ENCODE measurements at places on chromosomes 4 and X.

DNA sequence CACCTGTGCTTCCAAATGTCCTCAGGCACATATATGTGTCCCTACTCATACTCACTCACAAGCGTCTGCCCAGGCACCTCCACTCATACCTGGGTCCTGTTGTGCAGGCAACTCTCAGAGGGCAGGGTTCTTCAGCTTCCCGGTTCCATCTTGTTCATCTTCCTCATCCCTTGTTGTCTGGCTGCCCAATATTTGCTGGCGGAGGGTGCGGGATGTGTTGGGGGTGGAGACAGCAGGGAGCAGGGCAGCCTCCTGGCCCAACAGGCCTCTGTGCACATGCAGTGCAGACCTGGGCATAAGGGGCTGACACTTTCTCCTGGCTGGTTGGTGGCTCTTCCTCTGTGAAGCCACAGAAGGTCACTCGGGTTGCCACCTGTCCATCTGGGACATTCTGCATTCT is 32.1 kb downstream of the NBDY start:
- DNase-seq = no peak

- DNase-seq = no peak
These were observed 338.9 kb downstream of the HNRNPD start for GRCh38 chr4:82034878-82035277.

DNA sequence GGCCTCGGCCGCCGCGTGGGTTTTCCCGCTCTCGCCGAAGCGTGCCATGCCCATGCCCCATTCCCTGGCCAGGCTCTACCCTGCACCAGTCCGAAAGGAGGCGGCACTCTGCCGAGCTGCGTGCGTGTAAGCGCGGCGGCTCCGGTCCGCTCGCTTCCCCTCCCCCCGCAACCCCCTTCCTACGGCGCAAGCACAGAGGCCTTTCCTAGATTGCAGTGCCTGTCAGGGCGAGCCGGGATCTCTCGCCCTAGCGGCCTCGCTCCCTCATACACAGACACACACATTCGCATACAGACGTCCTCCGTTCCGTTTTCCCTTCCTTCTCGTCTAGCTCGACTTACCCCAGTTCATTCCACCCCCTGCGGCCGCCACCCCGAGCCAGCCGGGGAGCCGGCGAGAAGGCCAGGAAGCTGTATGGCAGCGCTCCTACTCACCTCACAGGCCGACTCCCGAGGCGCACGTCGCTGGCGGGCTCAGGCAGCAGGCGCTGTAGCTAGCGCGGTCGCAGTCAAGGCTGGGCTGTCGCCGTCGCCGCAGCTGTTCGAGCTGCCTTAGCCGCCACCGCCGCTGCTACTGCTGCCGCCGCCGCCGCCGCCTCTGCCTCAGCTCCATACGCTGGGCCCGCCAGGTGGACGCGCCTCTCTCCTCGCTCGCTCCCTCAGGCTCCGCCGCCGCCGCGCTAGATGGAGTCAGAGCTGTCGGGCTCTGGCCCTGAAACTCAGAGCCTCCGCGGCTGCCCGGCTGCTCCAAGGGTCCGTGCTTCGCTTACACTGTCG is 615 bp downstream of the NEXMIF start:
- peak; percentile 3 for DNase-seq

- no peak for DNase-seq
These were observed 16.4 kb upstream of the HSFX1 start for GRCh38 chrX:149757206-149758067.

GRCh38 chr4:77501851-77502250 is 103.8 kb upstream of the CXCL13 start:
- DNase-seq = peak; percentile 76

DNA sequence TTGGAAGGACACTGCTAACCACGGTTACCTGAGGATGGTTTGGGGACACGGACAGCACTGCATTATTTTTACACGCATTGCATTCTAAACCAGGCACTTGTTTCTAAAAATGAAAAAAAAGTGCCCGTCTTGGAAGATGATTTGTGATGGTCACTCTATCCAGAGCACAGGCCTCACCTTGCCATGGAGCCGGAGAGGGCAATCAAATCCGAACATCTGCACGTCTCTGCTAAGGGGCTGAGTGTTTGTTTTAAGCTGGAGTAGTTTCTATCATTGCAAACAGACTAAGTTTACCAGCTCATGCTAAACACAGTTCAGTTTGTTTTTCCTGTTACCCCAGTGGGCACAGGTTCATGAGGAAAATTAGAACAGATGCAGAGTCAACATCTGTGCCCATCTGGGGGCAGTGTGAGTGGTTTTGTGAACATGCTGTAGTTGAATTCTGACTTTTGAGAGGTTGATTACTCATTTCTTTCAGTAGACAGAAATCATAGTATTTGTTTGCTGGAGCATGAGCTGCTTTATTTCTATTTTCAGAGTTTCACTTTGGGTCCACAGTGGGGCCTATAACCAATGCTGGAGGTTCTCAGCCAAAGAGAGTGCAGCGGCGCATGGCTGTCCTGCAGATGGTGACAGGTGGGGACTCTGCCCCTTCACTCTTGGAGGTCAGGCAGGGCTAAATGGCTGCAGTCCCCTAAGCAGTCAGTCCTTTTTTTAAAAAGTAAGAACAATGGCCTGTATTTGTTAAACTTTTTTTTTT is 65.4 kb upstream of the ENPP6 start:
- DNase-seq = no peak

- peak; percentile 79 for DNase-seq
These were observed 137.1 kb downstream of the RELL1 start for GRCh38 chr4:37549041-37549440.

DNA sequence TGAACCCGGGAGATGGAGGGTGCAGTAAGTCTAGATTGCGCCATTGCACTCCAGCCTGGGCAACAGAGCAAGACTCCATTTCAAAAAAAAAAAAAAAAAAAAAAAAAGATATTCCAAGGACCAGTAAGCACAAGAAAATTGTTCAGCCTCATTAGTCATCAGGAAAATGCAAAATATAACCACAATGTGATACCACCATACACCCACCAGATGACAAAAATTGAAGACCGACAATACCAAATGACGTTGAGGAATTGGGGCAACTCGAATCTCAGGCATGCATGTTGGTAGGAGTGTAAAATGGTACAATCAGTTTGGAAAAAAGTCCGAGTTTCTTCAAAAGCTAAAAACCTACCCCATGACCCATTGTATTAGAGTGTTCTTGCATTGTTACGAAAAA is 130.2 kb upstream of the FAM9B start:
- DNase-seq = no peak

- DNase-seq = peak; percentile 90
These were observed 59.1 kb downstream of the MRPL1 start for GRCh38 chr4:77921701-77922100.

DNA sequence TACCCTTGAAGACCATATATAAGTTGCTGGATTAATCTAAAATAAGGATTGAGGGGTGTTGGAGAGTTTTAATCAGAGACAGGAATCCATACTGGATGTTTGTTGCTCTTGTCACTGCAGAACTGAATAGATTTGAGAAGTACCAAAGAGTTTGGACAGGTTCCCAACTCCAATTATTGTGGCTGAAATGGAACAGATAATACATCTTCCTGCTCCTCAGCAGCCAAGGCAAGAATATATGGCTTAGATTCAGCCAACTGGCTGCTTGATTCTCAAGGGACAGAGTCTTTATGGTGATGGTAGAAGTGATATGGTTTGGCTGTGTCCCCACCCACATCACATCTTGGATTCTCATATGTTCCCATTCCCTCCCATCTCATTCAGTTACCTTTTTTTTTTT is 97.0 kb upstream of the PDHA2 start:
- DNase-seq = no peak

DNA sequence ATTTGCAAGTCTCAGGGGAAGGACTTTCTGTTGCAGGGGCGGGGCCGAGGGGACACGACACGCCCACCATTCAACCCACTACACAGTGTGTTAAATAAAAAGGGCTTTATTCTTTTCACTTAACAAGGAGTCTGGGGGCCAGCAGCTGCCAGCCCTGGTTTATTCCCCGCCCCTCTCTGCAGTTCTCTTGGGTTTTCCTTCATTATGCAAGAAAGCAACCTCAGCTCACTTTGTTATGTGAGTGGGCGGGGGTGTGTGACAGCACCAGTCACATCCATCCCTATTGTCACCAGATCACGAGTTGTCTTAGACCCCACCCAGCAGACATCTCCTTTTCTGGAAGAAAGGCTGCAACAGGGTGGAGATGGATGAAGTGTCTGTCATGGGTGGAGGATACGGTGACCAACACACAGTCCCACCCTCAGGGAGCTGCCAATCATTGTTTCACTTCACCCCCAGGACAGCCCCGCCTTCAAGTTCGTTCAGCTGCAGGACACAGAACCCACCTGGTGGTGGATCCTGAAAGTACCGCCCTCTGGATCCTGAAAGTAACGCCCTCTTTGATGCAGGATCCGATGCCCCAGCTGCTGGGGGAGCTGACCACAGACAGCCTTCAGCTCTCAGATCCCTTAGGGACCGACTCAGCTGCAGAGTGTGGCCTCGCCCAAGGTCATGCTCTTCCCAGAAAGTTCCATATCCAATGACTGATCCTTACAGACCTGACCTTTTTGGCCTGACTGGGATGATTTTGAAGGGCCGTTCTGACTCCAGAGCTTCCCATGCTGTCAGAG is 79.6 kb downstream of the SMIM20 start:
- DNase-seq = peak; percentile 37

DNA sequence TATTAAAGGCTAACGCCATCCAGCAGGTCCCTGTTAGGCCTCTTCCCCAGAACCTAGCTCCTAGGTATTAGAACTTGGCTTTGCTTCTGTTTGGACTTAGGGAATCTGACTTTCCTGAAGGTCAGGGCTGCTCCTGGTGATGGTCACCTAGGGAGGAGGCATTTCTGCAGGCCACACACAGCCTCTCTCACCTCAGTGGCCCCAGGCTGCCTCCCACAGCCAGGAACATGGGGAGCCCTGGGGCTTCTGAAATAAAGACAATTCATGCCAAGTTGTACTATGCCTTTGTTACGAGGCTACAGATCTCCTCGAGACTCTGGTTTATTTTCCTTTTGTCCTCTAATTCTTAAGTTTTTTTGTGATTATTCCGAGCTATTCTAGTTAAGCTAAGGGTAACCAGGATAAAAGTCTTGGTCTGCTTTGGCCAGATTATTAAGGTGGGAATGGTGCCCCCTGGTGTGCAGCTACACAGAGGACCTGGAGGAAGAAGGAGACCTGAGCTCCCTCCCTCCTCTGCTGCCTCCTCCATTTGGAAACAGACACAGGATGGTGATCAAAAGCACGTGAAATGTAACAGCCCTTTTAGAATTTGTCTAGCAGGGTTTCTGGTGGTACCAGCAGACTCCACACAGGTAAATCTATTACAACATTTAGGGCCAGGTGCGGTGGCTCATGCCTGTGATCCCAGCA is 131.0 kb downstream of the DCLK2 start:
- DNase-seq = peak; percentile 75

- DNase-seq = peak; percentile 37
These were observed 4.8 kb downstream of the SLC49A3 start for GRCh38 chr4:683982-684622.

DNA sequence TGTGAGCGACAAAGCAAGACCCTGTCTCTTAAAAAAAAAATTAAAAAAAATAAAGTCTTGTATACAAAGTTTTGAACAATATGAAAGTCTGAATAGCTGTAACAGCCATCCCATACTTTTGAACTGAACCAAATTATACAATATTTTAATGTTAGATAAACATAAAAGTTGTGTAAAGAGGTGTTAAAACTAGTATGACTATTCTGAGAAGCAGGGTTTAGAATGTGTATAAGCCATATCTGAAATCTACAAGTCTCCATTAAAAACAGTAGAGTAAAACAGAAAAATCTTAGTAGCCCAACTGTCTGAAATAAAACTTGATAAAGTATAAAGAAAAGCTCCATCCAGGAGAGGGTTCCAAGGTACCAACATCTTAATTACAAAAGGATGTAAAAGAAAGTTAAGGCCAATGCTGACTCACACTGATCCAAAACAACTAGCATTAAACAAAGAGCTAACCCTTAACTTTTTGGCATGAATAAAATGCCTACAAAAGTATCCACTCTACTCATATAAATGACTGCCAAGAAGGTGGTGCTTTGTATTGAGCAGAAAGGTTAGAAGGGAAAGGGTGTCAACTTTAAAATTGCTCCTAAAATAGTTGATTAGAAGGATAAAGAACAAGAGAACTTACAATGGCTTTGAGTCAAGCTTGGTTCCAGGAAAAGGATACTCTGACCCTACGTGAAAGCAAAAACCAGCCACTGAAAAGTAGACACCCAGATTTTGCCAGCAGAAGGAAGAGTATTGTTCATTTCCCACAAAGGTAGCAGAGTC is 18.5 kb downstream of the CNOT6L start:
- DNase-seq = peak; percentile 17

DNA sequence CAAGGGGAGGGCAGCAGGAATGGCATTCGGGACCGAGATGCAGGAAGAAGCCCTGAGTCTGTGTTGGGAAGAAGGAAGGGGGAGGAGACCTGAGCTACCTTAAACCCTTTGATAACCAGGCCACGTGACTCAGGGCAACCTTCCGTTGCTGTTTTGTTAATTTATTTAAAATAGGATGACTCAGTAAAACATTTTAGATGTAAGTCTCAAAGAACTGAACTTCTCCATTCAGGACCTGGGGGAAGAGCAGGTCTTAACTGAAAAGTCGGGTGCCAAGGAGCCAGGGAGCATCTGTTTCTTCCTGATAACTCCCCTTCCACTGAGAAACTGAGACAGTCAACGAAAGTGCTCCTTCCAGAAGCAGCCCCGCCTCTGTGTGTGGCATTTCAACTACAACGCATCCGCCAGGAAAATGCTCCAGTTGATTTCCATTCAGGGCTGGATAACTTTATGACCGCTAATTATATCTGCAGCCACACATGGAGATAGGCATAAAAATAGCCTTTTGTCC is 88.0 kb downstream of the IRF2 start:
- DNase-seq = no peak

DNA sequence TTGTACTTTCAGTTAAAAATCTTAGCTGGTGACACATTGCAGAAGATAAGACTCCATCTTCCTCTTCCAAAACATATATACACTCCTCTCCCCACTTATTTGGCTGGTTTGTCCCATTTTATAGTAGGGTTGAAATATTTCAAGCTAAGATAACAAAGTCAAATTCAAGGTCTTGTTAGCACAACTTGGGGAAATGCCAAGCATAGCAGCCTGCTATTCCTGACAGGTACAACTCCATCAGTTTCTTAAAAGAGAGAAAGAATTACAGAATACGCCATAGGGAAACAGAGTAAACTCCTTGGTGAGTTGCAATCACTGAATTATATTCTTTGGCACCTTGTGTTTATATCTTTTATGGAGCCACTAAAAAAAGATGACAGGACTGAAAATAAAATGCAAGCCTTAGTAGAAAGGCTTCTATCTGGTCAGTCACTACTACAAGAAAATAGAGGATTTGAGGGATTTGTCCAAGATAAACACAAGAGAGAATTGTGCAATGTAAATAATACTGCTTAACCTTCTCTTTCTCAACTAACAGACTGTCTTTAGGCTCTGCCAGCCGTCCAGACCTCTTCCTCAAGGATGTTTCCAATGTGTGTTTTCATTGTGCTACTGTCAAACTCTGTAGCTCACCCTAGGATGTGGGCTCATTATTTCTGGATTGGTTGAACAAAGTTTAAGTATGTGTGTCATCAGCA is 170.3 kb downstream of the VEGFC start:
- peak; percentile 45 for DNase-seq

Data from fibroblast of upper back skin (primary cell).